ENCODE measurements at places on chromosomes 11 and 22. TPM values are rescaled to one million over a fixed set of nuclear protein-coding genes. Genes with fewer than 3 reads are reported as not detected.

DNA sequence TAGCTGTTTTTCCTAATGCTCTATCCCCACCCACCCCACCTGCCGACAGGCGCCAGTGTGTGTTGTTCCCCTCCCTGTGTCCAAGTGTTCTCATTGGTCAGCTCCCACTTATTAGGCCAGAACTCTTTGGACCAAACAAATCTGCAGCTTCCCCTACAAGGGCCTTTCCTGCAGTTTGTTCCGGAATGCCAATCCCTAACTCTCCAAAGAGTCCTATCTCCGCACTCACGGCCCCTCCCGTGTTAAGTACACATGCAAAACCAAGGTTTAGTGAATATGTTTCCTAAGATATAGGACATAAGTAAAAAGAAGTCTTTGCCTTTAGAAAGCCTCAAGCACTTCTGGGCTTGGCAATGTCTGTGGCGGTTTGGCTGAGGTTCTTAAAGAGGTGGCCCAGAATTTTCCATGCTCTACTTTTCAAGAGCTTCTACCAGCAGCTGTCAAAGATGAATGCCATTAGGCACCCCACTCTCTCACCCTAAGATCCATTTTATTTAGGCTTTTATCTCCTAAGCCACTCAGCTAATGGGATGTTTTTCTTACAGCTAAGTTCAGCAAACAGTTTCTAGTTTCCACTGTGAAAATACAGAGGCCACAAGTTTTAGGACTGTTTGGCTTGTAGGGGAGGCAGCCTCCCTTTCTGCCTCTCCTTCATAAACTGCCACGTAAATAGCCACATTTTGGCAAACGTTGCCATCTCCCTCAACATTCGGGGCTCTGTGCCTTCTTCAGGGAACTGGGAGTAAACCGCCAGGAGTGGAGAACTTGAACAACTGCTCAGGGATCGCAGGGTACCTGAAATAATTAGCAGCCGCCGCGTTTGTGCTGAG, 1.6 kb downstream of the CD59 start:
- DNase-seq, result no peak

Gene CCDC88B
- 1.7 TPM for polyA plus RNA-seq

GRCh38 chr11:2583605-2583958, 116.2 kb downstream of the KCNQ1OT1 start:
- DNase-seq, result no peak

GRCh38 chr11:34552270-34552669, 38.7 kb upstream of the ELF5 start:
- no peak for DNase-seq

DNA sequence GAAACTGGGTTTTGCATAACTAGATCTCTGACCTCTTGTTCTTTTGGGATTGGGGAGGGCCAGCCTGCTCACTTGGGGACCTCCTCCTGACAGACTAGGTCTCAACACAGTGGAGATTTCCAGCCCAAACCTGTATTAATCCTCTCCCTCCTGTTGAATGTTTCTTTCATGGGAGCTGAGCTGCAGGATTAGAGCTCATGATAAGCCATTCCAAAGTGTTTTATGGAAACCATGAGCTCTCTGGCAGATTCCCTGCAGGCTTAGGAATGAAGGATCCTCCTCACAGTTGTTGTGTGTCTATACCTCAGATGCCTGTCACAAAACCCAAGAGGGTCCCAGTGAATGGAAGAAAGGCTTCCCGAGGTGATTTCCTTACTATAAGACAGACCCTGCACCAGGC, 248.4 kb upstream of the B3GAT1 start:
- DNase-seq, result no peak

DNA sequence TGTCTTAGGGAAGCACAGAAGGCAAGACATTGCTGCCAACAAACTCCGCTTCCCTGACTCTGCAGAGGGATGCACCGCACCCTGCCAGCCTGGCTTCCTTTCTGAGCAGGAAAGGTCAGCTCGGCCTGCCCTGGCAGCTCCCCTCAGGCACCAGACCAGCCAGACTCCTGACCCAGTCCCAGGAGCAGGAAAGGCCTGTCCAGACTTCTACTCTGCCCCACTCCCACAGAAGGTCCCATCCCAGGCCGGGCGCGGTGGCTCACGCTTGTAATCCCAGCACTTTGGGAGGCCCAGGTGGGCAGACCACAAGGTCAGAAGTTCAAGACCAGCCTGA, 17.7 kb downstream of the ARRB1 start:
- no peak for DNase-seq

DNA sequence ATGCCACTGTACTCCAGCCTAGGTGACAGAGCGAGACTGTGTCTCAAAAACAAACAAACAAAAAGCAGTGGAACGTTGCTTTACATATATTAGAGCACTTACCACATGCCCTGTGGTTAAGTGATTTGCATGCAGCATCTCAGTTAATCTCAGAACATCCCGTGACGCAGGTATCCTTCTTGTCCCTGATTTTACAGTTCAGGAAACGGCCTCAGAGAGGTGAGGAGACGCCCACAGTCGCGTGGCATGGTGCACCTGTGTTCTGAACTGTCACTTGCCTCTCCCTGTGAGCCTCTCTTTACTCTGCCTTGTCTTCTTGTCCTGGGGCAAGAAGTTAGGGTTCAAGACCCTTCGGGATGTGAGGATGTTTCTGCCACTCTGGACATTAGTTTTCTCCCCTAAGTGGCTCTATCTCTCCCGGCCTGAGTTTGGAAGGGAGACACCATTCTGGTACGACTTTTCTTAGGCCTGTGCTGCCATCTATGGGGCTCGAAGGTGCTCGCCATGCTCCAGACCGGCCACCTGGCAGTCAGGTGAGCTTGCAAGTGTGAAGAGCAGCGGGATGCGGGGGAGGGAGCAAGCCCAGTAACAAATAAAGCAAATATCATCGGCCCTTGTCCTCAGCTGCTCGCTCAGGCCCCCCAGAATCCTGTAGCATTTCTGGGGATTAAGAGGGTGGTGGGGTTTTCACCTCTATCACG, 25.6 kb downstream of the YWHAH start:
- DNase-seq, result no peak

- DNase-seq, result no peak
Observed at GRCh38 chr11:104618954-104619353, 279.3 kb downstream of the CASP12 start.

- no peak for DNase-seq
Observed at GRCh38 chr11:124987096-124987495, 33.1 kb downstream of the CCDC15 start.

Gene CYP2D6
- polyA plus RNA-seq, result 1.9 TPM

DNA sequence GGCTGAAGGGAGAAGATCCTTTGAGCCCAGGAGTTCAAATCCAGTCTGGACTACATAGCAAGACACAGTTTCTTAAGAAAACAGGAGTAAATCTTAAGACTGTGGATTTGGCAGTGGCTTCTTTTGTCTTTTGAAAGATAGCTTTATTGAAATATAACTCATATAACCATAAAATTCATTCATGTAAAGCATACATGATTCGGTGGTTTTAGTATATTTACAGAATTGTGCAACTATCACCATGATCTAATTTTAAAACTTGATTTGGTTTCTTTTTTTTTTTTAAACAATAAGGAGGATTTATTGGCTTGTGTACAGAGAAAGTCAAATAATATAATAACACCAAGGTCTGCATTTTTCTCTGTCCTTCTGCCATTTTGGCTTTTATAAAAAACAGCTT, 23.1 kb upstream of the PSMA1 start:
- DNase-seq, result no peak

Gene FERMT3
- polyA plus RNA-seq, result 4.3 TPM

- no peak for DNase-seq
Observed at GRCh38 chr11:32225571-32226285, 134.9 kb downstream of the RCN1 start.

Gene CDC42EP1
- polyA plus RNA-seq, result 36.9 TPM

GRCh38 chr22:41939981-41940831, 6.7 kb downstream of the CENPM start:
- no peak for DNase-seq

- DNase-seq, result no peak
Observed at GRCh38 chr11:102429691-102430090, 22.9 kb downstream of the TMEM123 start.

Gene APOBEC3H
- polyA plus RNA-seq, result not detected

Gene EFCAB6
- polyA plus RNA-seq, result 5.6 TPM
